NCI-H526 (cell line): ENCODE measurements at places on chromosomes 4 and X.

DNA sequence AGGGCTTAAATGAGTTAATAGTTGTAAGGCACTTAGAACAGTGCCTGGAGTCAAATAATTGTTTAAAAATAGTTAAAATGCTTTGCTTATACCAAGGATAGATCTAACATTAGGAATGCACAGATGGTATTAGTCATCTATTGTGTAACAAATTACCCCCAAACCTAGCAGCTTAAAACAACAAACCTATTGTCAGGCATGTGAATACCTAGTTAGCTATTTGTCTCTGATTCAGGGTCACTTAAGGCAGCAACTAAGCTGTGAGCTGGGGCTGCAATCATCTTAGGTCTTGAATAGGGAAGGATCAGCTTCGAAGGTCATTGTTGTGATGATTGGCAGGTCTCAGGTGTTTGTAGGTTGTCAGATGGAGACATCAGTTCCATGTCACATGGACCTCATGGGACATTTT lies 42.4 kb upstream of the AGA start:
- no peak for DNase-seq

GRCh38 chrX:10922159-10922558 lies 189.0 kb upstream of the HCCS start:
- DNase-seq, result no peak

DNA sequence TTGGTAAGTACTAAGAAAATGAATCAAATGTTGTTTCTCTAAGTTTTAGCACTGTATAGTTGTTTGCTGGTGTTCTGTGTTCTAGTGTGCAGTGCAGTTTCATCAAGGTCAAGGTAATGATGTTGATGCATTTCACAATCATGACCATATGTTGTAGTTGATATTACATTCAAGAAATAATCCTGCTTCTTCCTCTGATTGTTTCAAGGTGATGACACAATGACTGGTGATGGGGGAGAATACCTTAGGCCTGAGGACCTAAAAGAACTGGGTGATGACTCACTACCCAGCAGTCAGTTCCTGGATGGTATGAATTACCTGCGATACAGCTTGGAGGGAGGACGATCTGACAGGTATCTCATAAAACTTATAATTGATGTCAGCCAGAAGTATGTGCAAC lies 261.6 kb downstream of the ANK2 start:
- no peak for DNase-seq

- no peak for DNase-seq
Measured at GRCh38 chrX:44042116-44042515, 68.9 kb upstream of the NDP start.

DNA sequence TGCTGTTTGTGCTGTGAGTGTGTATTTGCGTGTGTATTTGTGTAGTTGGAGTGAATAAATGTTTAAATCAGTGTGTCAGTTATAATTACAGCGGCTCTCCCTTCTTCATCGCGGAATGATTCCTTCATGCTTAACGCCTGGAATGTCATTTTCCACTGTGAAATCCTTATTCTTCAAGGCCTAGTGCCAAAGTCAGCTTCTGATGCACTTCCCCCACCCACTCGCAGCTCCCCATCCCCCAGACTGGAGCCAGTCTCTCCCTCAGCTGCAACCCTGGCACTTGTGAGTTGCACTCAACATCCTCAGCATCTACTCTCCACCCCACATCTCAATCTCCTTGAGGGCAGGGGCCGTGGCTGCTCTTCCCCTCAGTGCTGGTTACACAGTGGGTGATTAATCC lies 583.0 kb downstream of the BCOR start:
- DNase-seq, result no peak

GRCh38 chr4:13243152-13243551 lies 241.0 kb downstream of the RAB28 start:
- DNase-seq, result no peak
